ENCODE measurements at places on chromosomes 1 and 21. TPM values are rescaled to one million over a fixed set of nuclear protein-coding genes. Genes with fewer than 3 reads are reported as not detected.

Gene SIM2
- not detected for total RNA-seq

- no peak for DNase-seq
Observed at GRCh38 chr1:61160526-61160925, 78.2 kb downstream of the NFIA start.

Gene CNKSR1
- 21.6 TPM for total RNA-seq

- no peak for DNase-seq
Observed at GRCh38 chr1:21868941-21869454, 56.9 kb downstream of the LDLRAD2 start.

Gene PRELP
- total RNA-seq, result 91.8 TPM

DNA sequence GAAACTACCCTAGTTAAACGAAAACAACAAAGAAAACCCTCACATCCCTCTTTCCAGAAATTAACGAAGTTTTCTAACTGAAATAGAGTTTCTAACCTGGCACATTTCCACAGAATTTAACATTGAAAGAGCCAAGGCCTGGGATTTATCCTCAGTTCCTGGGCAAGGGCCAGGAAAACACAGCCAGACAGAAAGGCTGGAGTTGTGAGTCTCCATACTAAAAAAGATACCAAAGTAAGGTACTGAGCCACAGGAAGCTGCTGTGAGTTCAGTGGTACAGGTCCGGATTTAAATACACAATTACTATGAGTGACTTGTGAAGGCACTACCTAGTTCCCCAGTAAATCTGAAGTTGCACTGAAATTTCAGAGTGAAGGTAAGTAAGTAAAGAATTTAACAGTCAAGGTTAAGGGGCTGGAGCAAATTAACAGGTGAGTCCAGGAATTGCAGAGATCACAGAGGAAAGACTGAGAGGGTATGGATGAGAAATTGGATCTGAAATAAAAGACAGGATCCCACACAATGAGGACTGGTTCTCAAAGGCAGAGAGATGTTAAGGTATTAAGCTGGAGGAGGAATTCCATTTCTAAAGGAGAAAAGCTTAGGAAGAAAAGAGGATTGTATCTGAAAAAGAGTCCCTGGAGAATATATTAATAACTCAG, 905 bp downstream of the LIX1L start:
- no peak for DNase-seq

Gene NBPF3
- 6.7 TPM for total RNA-seq

DNA sequence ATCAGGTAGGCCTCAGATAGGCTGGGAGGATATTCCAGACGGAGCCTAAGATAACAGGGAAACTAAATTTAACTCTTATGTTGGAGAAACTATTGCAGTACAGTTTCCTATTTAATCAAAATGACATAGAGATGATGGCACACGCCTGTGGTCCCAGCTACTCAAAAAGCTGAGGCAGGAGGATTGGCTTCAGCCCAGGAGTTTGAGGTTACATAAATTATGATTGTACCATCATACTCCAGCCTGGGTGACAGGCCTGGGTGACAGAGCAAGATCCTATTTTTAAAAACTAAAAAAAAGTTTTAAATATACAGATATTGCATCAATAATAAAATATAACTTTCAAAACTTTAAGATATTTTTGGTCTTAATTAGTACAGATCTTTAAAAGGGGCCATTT, 25.2 kb upstream of the TAL1 start:
- DNase-seq, result no peak

DNA sequence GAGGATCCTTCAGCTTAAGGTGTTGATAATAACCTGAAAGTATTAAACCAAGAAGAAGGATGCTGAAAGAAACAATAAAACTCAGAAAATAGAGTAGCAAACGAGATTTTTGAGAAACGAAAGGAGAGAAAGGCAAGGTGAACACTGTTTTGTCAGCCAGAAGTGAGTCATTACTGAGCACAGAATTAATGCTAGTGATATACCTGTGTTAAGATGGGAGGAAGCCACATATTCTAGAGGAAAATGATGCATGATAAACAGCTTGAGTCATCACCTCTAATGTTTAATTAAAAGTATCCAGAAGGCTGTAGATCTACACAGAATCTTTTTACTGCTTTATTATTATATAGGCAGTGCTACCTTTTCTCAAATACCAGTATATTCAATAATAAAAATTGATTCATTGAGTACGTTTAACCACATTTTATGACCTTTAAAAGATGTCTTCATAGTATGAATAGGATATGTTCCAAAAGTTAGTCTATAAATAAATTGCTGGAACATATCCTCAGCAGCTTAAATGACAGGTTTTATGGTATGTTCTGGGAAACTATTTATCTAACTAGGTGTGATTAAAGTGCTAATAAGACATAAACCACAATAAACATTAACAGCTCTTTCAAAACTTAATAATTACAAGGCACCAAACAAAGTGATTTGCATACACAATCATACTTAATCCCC, 10.3 kb downstream of the SH3GLB1 start:
- DNase-seq, result no peak

Gene POFUT2
- 29.0 TPM for total RNA-seq

Gene NES
- total RNA-seq, result 54.7 TPM

- no peak for DNase-seq
Observed at GRCh38 chr1:1940123-1940425, 21.0 kb upstream of the TMEM52 start.

- DNase-seq, result no peak
Observed at GRCh38 chr1:94111879-94112278, 9.1 kb downstream of the ABCA4 start.

Gene TEX38
- not detected for total RNA-seq

- no peak for DNase-seq
Observed at GRCh38 chr1:118104951-118105350, 80.1 kb downstream of the SPAG17 start.

Gene CA6
- total RNA-seq, result not detected

GRCh38 chr1:228735871-228736586, 750 bp downstream of the RHOU start:
- DNase-seq, result peak; percentile 79

Gene SLC9C2
- 0.26 TPM for total RNA-seq

- DNase-seq, result peak; percentile 61
Observed at GRCh38 chr21:42401154-42401553, 2.5 kb upstream of the UBASH3A start.

DNA sequence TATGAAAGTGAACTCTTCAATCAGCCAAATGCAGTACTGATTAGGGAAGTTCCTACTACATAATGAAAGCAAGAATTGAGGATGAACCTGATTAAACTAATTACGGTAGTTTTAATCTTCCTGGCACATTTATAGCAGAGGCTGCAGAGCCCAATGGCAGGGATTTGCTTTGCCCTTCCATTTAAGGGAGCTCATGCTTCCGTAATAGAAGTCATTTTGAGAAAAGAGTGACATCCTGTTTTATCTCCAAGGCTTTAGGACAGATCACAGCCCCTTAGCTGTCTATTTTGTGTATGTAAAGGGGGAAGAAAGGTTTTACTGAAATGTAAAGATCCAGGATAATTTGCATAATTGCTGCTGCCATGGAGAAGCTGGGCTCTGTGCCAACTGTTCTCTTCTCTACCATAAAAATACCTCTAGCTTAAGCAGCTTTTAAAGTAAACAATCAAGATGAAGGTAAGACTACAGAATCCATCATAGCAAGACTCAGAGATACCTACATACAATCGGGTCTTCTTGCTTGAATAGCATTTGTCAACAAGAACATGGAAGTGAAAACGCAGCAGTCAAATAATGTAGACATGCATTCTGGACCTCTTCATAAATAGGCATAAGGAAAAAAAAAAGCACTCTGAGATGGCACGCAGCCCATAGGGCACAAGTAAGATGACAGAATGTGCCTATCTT, 62.5 kb downstream of the ASH1L start:
- DNase-seq, result no peak

Gene NRDC
- 118 TPM for total RNA-seq

Gene IVL
- total RNA-seq, result not detected

DNA sequence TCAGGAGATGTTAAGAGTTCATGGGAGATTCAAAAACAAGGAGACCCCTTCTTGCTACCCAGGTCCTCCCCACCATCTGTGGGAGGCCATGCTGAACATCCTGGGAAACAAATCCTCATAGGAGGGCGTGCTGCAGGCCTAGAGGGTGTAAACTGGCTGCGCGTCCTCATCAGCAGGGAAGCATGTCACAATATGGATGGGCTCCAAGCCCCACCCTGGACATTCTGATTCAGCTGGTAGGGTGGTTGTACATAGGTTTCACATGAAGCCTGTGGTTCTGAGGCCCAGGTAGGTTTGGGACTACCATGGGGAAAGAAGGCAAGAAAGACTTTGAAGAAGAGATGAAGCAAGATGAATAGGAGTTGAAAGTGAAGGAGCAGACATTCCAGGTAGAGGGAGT, 44.6 kb upstream of the IFNLR1 start:
- DNase-seq, result no peak

Gene DNMT3L
- total RNA-seq, result not detected

DNA sequence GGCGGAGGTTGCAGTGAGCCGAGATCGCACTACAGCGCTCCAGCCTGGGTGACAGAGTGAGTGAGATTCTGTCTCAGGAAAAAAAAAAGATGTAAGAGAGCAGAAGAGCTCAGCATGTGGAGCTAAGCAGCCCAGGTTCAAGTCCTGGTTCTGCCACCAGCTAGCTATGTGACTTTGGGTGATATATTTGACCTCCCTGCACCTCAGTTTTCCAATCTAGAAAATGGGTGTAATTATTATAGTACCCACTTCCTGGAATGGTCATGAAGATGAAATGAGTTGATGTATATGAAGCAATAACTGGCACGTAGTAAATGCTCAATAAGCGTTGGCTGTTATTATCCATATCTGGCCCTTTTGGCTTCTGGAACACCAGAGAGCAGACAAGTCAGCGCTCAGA, 38.2 kb downstream of the CAMK2N1 start:
- no peak for DNase-seq

Gene LIPI
- not detected for total RNA-seq

Gene ECM1
- total RNA-seq, result 15.5 TPM

DNA sequence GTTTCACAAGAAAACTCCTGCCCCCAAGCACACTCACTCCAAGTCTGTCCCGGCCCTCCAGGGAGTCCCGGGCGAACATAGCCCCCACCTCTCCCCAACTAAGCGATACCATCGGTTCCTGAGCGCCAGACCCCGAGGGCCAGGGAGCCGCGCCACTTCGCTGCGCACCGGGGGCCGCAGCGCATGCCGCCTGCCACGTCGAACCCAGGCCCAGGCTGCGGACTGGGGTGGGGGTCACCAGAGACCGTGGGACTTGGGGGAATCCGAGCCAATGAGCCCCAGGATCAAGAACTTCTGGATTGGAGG, 801 bp downstream of the RSPO1 start:
- no peak for DNase-seq

- DNase-seq, result no peak
Observed at GRCh38 chr1:1148061-1148460, 25.6 kb upstream of the TTLL10 start.

Gene PDPN
- total RNA-seq, result 47.0 TPM

GRCh38 chr1:180956028-180956640, 43.4 kb downstream of the KIAA1614 start:
- peak; percentile 53 for DNase-seq

DNA sequence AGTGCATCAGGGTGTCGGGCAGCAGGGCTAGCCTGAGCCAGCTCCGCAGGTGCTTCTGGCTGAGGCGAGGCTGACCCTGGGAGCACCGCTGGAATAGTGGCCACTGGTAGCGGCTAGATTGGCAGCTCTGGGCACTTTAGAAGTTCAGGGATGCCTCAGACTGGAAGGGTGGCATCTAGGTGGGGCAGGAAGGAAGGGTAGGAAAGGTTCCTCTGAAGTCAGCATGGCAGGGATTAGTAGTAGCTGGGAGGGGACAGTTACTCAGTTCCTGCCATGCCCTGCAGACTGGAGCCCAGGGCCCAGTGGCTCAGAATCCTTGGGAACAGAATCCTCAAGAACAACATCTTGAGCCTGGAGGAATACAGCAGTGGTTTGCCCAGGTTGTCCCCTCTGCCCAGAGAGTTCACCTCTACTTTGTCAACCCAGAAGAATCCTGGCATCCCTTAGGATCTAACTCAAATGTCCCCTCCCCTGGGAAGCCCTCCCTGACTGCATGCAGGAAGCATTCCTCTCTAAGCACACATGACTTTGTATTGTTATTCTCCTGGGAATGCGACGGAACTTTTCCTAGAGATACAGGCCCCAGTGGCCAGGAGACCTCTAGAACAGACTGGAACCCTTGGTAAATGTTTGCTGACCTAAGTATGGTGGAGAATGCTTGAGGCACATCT, 39.5 kb upstream of the BCAR3 start:
- no peak for DNase-seq

DNA sequence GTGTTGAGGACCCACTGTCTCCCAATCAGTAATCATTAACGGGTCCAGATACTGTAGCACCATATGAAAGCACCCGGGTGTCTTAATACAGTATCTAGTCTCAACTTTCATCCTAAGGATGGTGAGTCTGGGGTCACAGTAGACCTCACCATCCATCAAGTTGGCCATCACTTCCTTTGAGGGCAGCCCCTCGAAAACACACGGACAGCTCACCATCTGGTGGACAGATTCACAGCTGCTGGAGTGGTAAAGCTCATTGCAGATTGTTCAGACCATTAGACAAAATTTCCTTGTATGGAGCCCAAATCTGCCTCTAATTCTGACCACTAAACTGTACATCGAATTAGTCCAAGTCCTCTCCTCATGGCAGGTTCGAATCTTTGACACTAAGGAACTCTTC, 123.1 kb downstream of the PGBD5 start:
- DNase-seq, result no peak

Gene TRMT1L
- total RNA-seq, result 16.0 TPM

DNA sequence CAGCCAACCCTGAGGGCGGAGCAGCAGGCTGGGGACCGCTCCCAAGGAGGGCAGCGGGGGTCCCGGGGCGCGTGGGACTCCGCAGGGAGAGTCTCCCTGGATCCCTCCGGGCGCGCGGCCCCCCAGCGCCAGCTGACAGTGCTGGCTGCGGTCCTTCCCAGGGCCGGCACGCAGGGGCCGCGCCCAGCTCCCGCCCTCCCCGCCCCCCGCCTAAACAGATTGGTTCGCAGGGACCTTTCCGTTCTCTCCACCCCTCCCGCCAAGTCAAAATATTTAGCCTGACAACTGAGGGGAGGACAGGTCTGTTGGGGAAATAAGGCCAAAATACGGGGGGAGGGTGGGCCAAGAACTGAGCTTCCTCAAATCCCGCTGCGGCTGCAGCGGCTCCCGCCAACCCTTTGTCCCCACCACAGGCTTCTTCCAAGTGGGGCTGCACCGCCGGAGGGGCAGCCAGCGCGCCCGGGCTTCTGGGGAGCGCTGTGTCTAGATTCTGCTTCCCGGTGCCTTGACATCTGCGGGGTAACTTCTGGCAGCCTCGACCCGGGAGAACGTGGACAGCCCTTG, at the start of gene INSRR:
TSS of gene INSRR (minus strand) at position 159 of the 564 bp plus-strand sequence. CDS start 496 bp downstream, outside the sequence.
- no peak for DNase-seq
